Stimulated activated CD4-positive, alpha-beta T cell treated with anti-CD3 and anti-CD28 coated beads, Interleukin-4, amount 100 ng/mL, for 4 hours (primary cell): ENCODE measurements at places on chromosomes 1 and 21.

DNA sequence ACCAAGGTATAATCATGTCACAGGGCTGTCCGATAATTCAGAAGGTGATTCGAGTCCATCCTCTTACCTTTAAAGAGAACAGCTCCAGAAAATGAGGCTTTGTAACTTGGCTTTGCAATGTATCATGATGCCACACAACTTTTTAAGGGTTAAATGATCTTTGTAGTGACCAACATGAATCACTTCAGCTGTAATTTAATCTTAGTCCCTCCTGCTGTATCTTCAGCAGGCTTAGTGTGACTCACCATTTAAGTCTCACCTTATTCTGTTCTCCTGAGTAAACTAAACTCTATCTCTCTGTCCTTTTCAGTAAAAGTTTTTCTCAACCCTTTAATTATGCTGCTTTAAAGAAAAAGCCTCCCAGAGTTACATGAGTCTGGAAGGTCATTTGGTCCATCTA, 1.9 kb upstream of the HIVEP3 start:
- DNase-seq, result no peak

- no peak for DNase-seq
These were observed 126.6 kb upstream of the AJAP1 start for GRCh38 chr1:4527819-4528218.

DNA sequence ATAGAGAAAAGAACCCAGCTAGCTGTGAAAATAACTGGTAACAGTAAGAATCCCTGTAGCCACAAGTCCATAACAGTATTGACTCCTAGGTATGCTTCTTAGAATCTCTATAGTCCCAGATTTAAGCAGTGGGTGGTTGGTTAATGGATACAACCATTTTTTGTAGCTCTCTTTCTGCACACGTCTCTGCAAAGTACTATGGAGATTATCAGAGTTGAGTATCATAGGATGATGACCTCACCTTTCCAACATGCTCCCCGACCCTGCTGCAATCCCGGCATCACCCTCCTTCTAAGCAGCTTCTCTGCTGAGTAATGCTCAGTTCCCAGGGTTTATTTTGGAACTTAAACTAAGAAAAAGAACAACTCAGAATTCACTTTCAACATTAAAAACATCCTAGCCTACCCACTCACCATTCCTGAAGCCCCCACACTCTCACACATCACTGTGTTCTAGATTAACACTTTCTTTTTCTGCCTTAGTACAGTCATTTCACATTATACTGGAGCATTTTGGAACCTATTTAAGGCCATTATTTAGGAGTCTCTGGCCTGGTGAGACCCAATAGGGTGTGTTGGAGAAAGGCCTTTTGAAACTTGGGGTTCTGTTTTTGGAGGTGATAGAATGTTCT, 2.7 kb downstream of the MLLT11 start:
- DNase-seq, result no peak

DNA sequence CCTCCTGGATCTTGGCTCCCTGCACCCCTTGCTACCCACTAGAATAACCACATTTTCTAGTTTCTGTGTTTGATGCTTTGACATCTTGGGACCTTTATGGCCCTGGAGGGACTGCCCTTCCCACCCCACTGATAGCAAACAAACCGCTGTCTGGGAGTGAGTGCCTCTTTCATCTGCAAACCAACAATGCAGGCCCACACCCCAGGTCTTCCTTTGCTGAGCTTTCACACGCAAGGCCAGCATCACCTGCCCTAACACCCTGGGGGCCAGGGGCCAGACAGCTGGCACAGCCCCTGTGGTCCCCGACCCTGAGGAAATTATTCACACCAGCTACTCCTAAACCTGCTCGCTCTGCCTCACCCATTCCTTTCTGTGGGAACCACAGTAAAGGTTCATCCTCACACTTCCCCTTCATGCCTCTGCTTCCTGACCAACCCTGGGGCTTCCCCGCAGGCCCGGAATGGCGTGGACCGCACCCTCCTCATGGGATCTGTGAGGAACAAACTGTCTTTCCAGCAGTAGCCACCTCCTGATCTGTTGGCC, 15.4 kb downstream of the SLC2A7 start:
- DNase-seq, result no peak

DNA sequence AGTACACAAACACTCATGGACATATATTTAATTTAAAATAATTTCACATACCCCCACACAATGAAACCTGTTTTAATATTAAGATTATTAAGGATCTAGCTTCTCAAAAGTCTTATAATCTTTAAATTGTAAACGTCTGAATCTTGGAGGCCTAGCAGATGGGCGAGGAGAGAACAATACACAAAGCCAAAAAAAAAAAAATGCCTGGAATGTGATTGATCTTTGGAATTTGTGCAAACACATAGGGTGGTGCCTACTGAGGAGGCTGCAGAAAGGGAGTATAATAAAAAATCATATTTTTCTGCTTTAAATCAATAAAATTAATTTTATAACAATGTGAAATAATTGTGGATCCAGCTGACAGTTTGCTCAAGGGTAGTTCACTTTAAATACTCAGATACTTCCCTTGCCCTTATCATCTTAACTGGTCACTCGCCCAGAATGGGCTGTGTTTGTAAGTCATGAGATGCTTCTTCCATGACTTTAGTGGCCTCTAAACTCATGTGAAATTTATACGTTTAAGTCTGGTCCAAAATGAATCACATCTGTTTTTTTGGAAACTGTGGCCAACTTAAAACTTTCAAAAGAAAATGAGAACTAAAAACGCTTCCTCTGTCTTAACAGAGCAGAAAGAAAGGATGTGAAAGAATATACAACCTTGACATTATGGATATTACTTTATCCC, 802.8 kb upstream of the CXADR start:
- DNase-seq, result no peak

GRCh38 chr1:65942476-65942875, 149.8 kb downstream of the PDE4B start:
- no peak for DNase-seq
